Thoracic aorta (tissue), 2 donors: ENCODE measurements at places on chromosomes 1 and 21. TPM values are rescaled to one million over a fixed set of nuclear protein-coding genes. Genes with fewer than 3 reads are reported as not detected.

DNA sequence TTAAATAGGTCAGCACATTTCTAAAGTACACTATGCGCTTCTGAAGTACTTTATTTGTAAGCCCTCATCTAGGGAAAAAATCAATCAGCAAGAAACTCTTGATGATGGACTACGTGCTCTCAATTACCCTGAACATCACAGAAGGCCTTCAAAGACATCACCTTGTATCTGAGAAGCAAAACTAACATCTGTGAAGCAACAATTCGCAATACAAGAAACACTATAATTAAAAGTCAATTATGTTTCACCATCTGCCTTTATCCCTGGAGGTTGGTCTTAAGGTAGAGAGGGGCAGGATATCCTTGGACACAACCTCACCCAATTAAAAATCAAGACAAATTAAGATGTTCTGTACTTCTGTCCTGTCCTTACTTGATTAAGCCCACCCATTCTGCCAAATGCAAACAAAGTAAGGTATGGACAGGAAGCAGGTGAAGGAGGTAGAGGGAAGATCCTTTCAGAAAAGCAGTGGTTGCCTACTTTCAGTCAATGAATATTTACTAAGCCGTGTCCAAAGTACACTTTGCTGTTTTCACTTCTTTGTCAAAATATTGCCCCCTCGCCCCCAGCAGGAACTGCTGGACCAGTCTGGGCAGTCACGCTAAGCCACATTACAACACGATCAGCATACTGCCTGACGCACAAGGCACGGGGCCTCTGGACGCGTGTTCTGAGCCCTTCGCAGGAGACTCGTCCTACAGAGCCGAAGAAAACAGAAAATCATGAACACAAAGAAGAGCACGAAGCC lies 887 bp downstream of the SLC19A2 start:
- no peak for DNase-seq

- no peak for DNase-seq
Observed at GRCh38 chr1:175498002-175498401, 245.4 kb downstream of the TNR start.

GRCh38 chr21:31268090-31268489 lies 76.0 kb downstream of the TIAM1 start:
- no peak for DNase-seq

Gene SPRR4
- total RNA-seq = not detected

Gene SH3BGR
- 24.9 TPM for total RNA-seq

DNA sequence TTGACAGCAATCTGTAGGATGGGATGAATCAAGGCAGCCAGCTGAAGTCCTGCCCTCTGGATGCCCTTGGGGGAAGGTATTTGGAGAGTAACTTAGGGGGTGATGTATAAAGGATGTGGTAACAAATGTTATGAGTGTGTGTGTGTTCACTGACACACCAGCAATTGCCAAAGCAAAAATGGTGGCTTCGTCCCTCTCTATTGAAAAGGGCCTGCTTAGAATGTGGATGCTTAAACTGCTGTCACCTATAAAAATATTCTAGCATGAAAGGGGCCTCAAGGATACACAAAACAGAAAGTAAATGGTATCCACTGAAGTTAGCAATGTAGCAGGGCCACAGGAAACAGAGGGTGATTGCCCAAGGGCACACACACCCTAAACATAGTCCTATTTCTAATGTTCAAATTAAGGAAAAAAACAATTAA lies 15.1 kb upstream of the AIM2 start:
- no peak for DNase-seq
